ENCODE measurements at places on chromosomes 7 and 10.
A peak's percentile ranks its signal among the peaks of the same experiment; 100 is the strongest.

GRCh38 chr10:11891776-11892486 is 68.8 kb downstream of the PROSER2 start:
- DNase-seq = no peak

DNA sequence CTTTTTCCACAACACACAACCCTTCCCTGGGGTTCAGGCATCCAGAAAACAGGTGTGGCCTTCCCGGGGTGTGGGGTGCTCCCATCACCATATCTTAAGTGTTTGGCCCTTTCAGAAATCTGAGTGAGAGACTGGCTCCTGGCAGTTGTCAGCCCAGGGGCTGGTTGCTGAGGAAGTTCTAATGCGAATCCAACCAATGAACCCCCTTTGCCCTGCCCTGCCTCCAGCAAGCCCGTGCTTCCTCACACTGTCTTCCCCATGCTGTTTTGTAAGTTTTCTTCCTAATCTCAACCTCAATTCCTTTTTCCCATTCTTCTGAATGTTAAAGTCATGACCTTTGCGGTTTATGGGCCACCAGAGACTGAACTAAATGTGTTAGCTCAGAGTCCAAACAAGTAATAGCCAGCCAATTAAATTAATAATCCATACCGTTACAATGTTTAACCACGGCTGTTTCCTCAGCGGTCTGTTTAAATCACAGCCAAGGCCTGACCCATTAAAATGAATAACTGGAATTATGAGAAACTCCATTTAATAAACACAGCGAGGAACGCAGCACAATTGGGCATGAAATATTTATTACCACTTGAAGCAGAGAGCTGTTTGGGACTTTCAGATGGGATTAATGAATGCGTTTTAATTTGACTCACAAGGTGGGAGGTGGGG is 90.9 kb upstream of the TCF7L2 start:
- DNase-seq = no peak

GRCh38 chr7:44322631-44323363 is 2.6 kb downstream of the CAMK2B start:
- DNase-seq = no peak

DNA sequence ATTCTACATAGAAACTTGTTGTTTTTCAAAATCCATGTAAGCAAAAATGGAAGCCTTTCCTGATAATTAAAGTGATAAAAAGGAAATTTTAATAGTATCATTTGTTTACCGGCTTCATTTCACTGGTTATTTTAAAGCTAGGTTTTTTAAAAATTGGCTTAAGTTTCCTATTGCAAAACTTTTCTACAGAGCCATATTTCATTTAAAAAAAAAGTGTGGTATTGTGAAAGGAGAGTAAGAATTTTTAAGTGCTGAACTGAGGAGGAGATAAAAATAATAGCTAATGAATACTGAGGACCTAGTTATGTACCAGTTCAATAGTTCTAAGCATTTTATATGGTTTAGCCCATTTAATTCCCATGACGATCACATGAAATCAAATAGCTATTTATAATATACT is 172.2 kb upstream of the COL1A2 start:
- no peak for DNase-seq

DNA sequence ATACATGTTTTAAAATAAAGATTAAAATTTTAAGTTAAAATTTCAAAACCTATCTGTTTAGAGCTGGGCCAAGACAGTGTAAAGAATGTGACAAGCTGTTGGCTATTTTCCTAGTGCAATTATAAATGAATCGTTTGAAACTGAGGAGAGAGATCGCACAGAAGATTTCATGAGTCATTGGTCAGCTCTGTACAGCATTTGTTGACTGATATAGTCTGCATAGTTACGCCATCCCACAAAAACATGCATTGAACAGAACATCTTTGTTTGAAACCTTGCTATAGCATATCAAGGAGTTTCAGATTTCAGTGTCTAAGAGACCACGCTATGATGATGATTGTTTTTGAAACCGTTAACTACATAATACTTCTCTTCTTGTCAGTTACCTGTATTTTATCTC is 1.3 kb upstream of the C10orf67 start:
- peak; percentile 55 for DNase-seq

GRCh38 chr7:1249731-1250130 is 17.1 kb downstream of the UNCX start:
- peak; percentile 73 for DNase-seq

DNA sequence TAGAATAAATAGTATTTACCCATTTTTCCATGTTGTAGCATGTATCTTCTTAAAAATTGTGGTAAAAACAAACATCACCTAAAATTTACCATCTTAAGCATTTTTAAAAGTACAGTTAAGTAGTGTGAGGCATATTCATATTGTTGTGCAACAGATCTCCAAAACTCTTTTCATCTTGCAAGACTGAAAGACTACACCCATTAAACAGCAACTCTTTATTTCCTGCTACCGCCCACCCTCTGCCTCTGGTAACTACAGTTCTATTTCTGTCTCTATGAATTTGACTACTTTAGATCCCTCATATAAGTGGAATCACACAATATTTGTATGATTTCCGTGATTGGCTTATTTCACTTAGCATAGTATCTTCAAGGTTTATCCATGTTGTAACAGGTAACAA is 40.0 kb upstream of the AGBL3 start:
- no peak for DNase-seq

DNA sequence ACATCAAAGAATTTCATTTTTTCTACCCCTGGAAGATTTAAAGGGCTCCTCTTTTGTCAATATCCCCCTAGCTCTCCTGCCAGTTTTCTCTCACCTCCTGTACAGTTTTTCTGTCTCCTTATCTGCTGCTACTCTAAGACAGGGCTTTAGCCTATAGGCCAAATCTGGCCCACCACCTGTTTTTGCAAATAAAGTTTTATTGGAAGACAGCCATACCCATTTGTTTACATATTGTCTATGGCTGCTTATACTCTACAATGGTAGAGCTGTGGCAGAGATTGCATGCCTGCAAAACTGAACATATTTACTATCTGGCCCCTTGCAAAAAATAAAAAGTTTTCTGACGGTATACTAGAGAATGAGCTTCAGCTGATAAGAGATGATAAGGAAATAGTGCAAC is 37.4 kb upstream of the GARS1 start:
- no peak for DNase-seq

DNA sequence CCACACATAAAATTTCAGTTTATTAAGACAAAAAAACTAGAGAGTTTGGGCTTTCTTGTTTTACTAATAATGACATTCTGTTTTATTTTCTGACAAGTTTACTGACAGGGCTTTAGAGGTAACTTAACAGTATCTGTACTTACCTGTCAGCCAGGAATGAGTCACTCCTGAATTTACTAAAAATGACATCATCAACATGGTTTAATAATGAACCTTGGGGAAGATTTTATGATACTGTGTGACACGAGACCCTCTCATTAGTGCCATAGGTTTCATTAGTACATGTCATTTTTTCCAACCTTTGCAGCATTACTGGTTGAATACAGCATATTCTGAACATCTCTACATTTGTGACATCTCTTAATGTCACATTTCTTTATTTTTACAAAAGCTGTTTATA is 131.1 kb downstream of the KCND2 start:
- no peak for DNase-seq

DNA sequence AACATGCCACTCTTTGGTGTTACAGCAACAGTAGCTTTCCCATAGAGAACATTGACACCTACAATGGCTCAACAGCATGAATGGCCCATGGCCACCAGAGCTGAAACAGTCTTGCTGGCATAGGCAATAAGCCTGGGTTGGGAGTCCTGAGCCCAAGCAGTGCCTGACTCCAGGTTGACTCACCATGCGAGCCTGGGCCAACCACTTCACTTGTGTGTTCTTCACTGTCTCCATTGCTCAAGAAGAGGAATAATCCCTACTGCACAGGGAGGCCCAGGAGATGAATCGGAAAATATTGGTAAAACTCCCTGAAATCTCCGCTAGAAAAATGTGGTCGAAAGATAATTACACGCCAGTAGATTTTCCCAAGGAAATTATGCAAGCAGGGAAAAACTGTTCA is 89.2 kb upstream of the INHBA start:
- no peak for DNase-seq

DNA sequence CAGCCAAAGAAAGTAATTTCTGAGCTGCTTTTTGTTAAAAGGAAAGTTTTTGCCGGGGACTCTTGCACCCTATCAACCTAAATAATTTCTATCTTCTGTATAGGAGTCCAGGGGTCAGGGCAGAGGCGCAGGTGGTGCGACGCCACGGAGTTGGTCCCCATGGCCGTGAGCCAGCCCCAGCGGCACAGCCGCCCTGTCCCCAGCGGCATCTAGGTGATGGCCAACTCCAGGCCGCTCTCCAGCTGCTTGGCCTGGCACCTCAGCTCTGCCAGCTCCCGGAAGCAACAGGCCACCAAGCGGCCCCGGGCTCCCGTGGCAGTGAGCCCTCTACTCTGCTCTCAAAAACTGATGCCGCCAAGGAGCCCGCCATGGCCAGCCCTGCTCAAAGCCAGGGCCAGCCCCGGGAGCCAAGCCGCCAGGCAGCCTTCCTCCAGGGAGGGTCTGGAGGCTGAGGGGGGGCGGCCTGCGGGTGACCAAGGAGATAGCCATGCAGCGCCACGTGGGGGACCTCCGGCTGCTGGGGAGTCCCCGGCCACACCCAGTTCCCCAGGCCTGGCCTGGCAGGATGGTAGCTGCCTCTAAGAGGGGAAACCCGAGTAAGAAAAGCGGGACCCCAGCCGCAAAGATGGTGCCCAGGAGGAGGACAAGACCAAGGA is 22.8 kb upstream of the LANCL2 start:
- no peak for DNase-seq

DNA sequence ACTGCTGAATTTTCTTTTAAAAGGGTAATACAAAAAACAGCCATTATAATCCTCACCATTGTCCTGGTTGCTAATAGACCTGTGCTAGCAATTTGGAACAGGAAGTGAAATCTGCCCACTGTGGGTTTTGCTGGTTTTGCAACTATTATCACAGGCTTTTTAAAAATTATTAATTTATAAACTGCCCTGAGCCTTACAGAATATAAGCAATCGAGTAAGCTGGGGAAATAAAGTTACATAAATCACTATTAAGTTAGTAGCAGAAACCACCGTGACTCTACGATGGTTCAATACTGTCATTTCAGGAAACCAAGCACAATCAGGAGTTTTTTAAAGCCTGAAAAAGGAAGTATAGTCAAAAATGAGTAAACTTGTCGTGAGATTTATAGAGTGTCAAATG is 62.3 kb downstream of the TMEM26 start:
- DNase-seq = no peak

- DNase-seq = no peak
Measured at GRCh38 chr7:90194911-90195809, 16.4 kb upstream of the STEAP2 start.

- DNase-seq = no peak
Measured at GRCh38 chr7:77450054-77450453, 33.9 kb upstream of the GSAP start.

GRCh38 chr7:2433713-2434550 is 30.5 kb downstream of the CHST12 start:
- DNase-seq = no peak

- DNase-seq = no peak
Measured at GRCh38 chr7:44377134-44377463, 51.7 kb upstream of the CAMK2B start.

DNA sequence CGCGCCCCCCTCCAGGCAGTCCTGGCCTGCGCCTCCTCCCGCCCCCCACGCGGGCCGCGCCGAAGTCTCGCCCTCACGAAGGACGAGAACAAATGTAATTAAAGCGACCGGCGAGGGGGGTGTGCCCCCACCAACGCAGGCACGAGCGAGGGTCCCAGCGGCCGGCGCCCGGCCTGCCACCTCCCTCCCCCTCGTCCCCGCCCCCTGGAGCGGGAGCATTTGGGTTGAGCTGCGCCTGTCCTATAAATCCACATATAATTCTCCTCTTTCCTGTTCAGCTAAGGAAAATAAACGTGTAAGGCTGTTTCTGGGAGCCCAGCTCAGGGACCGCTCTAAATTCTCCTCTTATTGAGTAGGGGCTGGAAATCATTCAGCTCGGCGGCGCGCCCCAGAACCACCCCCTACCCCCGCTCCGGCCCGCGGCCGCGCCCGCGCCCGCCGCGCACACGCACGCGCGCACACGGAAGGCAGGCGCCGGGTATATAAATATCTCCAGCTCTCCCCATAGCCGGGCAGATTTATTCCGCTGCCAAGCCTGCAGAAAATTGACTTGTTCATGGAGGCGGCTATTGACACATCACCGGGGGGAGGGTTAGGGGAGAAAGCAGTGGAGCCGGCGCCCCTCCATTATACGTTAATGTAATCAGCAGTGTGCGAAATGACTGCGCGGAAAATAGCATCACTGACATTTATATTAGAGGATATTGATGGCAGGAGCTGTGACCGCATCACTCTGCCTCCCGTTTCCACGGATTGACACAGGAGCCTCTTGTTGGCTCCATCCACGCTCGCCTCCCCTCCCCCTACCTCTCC is 61.6 kb upstream of the BTRC start:
- DNase-seq = peak; percentile 49

Measured in HuH-7 (cell line).